ENCODE measurements at places on chromosomes 3 and 15.

DNA sequence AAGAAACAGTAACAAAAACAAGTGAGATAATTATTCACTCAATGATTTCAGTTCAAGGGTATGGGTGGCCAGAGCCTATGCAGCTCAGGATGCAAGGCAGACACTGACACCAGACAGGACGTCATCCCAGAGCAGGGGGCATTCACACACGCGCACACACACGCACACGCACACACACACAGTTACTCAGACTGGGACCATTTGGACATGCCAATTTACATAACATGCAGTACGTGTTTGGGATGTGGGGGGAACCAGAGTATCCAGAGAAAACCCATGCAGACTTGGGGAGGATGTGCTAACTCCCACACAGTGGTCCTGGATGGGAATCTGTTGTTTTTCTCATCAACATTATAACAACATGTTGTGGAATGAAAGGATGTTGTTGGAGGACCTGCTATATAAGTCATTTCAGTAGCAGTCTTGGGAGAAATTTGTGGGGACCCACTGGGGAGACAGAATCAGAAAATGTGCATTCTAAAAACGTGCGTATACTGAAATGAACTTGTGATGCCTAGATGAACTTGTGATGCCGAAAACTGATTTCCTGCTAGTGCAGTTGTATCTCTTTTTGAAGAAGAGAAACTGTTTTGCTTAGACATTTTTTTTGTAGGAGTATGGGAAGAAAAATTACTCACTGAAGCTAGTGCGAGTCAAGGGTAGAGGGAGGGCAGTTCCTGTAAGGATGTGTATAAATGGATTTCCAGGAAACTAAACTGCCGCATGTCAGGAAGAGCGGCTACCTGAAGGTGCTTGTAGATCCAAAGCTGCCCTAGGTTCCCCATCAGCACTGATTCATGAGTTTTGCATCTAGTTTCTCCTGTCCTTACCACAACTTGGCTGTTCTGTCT, 25.2 kb downstream of the CD200 start:
- DNase-seq: no peak

GRCh38 chr3:143224716-143225115, 105.1 kb downstream of the CHST2 start:
- DNase-seq: no peak

- DNase-seq: no peak
These were observed 8.1 kb upstream of the TIGIT start for GRCh38 chr3:114285648-114286230.

GRCh38 chr15:23687143-23687470, at the start of gene NDN:
Gene NDN (minus strand): TSS chr15:23687305. CDS start chr15:23687217, 88 bp downstream.
- no peak for DNase-seq

DNA sequence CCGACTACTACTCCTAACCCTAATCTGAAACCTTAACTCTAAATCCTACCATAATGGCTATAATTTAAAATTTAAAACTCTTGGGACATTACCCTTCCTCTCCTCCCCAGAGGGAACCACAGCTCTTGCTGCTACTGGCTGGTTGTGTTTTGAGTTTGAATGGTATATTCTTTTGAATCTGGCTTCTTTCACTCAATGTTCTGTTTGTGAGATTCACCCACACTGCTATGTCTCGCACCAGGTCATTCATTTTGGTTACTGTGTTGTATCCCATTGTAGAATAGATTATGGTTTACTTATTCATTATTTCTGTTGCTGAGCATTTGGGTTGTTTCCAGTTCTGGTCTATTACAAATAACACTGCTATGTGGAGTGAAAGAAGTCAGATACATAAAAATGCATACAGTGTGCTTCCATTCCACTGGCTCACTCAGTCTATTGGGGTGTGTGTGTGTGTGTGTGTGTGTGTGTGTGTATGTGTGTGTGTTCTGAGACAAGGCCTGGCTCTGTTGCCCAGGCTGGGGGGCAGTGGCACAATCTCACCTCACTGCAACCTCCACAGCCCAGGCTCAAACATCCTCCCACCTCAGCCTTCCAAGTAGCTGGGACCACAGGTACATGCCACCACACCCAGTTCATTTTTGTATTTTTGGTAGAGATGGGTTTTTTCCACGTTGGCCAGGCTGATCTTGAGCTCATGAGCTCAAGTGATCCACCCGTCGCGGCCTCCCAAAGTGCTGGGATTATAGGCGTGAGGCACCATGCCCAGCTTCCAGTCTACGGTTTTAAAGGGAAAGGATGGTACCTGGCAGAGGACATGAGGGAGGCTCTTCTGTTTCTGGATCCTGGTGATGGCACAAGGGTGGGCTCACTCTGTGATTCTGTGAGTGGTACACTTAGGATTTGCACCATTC, 19.2 kb upstream of the SYNM start:
- DNase-seq: no peak

- DNase-seq: no peak
These were observed 38.1 kb downstream of the SRGAP3 start for GRCh38 chr3:9211155-9211950.

GRCh38 chr15:69718436-69718835, 265.8 kb downstream of the RPLP1 start:
- DNase-seq: no peak

DNA sequence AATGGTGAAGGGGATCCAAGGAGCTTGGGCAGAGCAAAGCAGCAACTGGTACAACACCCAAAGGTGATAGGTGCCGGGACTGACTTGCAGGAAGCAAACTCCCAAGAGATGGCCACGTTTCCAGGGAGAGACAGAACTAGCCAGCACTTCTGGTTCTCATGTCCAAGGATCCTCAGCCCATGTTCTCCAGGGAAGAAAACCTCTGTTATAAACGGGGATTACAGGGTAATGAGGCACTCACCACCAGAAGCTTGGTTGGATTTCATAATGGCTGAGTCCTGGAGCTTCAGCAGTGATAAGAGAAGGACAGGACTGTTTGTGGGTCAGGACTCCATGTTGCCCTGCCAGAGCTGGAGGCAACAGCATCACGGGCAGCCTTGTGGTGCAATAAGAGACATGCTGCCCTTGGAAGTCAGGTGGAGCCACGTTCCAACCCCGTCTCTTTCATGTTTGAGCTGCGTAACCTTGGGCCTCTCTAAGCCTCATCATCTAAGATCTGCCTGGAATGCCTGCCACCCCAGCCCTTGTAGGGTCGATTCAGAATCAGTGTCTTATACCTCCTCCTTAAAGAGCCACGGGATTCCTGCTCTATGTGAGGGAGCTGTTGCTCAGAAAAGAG, 181.0 kb downstream of the ABHD5 start:
- no peak for DNase-seq

Measured in T-cell (primary cell).